Lung microvascular endothelial cell (primary cell): ENCODE measurements at places on chromosomes 7 and 10.
A peak's percentile ranks its signal among the peaks of the same experiment; 100 is the strongest.

GRCh38 chr10:96244354-96244753 is 27.0 kb downstream of the BLNK start:
- DNase-seq = no peak

DNA sequence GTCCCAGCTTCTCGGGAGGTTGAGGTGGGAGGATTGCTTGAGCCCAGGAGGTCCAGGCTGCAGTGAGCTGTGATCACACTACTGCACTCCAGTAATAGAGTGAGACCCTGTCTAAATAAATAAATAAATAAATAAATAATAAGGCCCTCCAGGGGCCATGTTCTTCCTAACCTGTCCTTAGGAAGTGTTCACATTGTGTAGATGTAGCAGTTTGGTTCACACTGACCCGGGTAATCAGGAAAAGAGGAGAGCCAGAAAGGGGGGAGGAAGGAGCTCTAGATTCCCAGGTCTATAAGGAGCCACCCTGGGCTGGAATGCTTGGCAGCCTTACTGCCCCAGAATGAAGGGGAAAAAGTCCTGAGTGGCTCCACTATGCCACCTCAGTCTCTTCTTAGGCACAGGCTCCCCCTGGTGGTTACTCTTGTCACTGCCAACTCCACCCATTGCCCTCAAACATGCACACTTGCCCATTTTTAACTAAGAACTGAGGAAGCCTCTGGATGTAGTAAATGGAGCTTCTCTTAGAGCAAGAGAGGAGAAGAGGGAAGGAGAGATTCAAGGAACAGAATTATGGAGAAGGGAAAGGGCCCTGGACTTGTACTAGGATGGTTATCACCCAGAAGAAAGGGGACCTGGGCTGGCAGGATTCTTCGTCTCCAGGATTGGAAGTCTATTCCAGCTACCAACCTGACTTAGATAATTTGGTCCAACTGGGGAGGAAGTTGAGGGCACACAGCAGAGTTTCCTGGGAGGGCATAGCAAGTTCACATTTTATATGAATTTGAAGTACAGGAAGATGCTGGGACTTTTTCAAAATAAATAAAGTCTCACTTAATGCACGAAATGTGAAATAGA is 7.8 kb downstream of the HPS6 start:
- DNase-seq = peak; percentile 82

GRCh38 chr7:75559355-75559975 is 67.3 kb downstream of the SPDYE5 start:
- DNase-seq = no peak

- DNase-seq = no peak
These were observed 24.5 kb downstream of the UMAD1 start for GRCh38 chr7:7665031-7665430.

GRCh38 chr7:157609516-157609915 is 272.7 kb downstream of the DNAJB6 start:
- no peak for DNase-seq

- no peak for DNase-seq
These were observed 5.9 kb upstream of the MYPN start for GRCh38 chr10:68103261-68103878.

DNA sequence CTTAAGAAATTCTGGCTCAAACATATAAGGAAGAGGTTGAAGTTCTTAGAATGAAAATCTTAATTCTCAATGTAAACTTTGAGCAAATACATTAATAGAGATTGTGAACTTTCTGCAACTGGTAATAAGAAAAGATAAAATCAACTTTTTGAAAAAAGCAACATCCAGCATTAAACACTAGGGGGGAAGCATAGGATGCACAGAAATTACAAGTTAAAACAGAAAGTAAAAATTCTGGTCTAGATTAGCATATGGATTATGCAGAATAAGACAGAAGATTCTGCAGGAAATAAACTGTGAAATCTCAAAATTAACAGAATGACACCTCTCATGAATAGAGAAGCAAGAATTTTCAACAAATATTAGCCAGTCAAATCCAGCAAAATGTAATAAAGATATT is 38.0 kb upstream of the CAV2 start:
- no peak for DNase-seq

- no peak for DNase-seq
These were observed 153.1 kb downstream of the ZNF365 start for GRCh38 chr10:62527019-62527827.

DNA sequence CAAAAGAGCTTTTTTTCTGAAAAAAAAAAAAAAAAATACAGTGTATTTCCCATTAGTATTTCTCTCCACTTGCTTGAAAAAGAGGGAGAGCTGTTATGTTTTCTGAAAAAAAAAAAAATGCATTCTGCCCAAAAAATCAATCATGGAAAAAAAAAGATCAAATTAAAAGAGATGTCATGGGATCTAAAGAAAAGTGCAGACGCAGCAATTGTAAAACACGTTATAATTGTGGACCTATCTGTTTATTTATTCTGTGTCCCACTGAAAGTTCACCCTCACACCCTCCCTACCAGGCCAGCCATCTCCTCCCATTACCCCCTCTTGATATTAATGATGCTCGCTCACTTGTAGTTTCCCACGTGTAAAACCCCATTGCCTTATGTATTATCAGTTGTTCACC is 674.0 kb upstream of the C7orf33 start:
- DNase-seq = no peak

GRCh38 chr10:132743925-132744490 is 41.9 kb downstream of the NKX6-2 start:
- no peak for DNase-seq

GRCh38 chr10:53102424-53102823 is 329.8 kb upstream of the MBL2 start:
- no peak for DNase-seq

- DNase-seq = no peak
These were observed 76.9 kb downstream of the CYP51A1 start for GRCh38 chr7:92057375-92057774.

GRCh38 chr10:124626759-124627380 is 117.3 kb downstream of the FAM53B start:
- DNase-seq = no peak

DNA sequence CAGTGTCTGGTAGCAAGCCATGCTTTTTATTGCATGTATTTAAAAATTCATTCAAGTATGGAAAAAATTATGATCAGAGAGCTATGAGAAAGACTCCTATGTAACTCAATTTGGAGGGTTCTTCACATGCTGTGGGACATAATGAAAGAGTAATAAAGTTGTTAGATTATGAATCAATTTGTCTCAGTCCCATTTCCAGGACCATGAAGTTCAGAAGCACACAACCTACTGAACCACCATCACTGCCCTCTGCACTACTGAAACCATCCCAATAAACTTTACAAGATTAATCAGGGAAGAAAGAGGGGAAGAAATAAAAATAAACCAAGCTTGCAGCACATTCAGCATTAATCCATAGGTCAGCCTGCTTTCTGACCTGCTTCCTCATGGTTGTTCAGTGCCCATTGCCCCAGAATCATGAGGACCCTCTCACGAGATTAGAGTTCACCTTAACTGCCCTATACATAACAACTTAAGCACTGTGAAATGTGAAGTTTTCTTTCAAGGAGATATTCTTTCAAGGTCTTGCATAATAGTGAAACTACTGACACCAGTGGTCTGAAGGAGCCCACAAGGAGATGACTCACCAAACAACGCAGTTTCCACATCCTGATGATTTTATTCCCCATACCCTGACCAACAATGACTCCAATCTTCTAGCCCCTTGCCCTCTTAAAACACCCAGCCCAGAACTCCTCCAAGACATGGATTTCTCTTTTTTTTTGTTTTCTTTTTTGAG is 171.5 kb upstream of the ADCY1 start:
- no peak for DNase-seq

DNA sequence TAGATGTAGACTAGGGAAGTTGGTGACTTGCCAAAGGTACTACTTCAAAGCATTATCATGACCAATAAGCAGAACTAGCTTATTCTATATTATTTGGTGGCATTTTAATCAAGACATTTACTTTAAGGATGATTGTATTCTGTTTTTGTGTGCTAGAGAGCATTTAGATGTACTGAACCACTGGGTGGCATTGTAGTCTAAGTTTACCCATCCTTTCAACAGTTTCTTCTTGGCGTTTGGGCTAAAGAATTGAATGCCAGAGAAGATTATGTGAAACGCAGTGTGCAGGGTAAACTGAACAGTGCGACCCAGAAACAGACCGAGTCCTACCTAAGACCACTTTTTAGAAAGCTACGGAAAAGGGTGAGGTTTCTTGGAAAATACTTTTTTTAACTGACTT is 26.8 kb downstream of the PRPF18 start:
- DNase-seq = peak; percentile 71

- DNase-seq = no peak
These were observed 5.7 kb downstream of the PSMG3 start for GRCh38 chr7:1563981-1564602.

DNA sequence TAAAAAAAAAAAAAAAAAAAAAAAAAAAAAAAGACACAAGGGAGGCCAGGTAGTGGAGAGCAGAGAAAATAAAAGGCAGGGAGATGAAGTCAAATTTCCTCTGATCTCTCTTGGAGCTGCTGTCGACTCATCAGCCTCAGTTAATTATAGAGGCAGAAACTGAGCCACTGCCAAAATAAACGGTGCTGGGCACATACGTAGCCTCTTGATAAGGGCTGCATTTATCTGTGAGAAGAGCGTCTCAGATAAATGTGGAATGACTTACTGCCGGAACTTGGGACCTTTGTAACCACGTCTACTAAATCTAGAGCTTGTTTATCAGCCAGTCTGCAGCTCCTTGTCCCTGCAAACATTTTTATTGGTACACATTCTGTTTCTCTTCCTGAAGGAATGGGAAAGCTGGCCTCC is 162.3 kb downstream of the BAMBI start:
- no peak for DNase-seq

GRCh38 chr7:149490083-149490760 is 7.4 kb downstream of the ZNF746 start:
- DNase-seq = no peak

DNA sequence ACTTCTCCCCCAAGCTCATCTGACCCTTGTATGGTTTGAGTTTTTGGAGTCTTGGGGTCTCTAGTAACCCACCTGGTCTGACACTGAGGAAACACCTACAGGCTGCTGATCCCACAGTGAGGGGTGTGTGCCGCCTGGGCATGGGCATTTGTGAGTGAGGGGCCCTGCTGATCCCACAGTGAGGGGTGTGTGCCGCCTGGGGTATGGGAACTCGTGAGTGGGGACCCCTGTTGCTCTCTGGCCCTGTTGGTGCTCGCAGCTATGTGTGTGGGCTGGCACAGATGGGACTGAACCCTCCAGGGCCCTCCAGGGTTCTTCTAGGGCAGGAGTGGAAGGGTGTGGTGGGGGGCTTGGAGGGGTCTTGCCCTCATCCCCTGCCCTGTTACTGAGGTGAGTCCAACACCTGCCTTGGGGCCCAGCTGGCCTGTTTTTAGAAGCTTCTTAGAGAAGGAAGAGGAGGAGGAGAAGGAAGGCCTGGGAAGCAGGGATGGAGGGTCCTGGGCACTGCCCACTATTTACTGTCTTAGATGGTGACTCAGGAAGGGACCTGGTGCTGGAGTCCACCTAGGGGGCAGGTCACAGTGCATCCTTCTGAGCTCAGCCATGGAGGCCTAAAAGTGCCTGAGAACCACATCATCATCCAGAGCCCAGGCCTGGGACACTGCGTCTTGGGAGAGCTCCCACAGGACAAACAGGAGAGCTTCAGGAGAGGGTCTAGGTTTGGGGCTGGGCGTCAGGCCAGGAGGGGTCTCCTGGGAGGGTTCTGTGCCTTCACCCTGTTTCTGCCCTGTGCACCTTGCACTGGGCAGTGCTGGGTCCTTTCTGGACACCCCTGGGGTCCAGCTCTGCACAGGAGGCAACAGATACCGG is 36.2 kb upstream of the ZNF716 start:
- DNase-seq = no peak

GRCh38 chr10:111739874-111740139 is 443.8 kb downstream of the GPAM start:
- DNase-seq = no peak

- no peak for DNase-seq
These were observed 33.2 kb downstream of the DGKI start for GRCh38 chr7:137813541-137813940.

DNA sequence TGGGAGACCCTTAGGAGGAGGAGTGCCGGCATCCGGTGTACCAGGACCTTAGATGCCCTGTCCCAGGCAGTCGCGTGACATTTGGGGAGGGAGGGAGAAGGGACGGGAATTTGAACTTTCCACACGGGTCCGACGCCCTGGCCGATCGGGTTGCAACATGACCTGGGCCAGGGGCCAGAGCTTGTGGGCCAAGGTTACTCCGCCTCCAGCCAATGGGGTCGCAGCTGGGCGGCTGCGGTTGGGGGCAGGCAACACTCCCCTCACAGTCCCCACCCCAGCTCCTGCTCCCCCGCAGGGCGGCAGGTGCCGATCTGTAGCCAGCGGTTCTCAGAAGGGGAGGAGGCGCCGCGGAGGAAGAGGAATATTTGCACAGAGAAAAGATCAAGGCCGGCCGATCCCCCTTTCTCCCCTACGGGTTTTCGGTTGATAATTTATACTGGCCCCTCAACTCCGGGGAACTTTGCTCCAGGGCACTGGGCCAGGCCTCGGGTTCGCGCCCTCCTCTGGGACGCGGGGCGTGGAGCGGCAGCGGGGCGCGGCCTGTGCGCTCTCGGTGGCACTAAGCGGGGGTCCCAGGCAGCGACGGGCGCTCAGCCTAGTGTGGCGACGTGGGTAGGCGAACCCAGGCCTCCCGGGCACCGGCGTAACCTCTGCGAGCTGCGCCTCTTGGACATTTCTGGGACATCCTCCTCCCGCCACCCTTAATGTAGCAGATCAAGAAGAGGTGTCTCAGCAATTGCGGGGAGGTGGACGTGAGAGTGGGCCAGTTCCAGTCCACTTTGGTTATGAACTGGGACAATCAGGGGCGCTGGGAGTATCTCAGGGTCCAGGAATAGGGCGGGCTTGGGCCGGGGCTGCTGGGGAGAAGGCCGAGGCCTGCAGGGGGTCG is 1.2 kb downstream of the MLXIPL start:
- DNase-seq = no peak

DNA sequence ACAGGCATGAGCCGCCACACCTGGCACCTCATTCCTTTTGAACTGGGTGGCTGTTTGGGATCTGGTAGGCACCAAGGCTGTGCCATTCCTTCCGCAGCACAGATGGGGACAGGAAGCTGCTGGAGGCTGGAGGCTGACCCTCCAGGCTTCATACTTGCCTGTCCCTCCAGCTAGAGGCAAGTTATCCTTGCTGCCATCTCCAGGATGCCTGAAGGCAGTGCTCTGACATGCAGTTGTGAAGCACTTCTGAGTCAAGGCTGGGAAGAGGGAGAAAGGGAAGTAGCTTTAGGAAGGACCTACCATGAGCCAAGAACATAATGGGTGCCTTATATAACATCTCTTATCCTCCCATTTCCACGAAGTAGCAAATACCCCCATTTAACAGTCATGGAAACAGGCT is 9.5 kb downstream of the MARVELD1 start:
- no peak for DNase-seq

GRCh38 chr7:132488634-132489302 is 87.5 kb downstream of the PLXNA4 start:
- DNase-seq = no peak

DNA sequence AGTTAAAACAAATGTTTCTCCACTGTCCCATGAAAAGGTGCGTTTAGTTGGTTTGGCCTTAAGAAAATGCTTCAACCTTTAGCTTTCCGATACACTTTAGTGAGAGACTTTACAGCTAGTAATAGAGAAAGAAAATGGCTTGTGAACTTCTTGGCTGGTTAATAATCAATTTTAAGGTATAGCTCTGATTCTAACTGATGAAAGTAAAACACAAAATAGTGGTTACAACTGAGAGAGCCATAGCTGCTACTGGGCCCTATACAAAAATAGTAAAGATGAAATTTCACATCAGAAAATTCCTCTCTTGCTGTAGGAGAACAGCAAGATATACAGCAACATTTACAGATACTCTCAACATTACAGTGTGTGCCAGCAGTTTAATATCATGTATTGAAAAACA is 371.4 kb downstream of the PHTF2 start:
- no peak for DNase-seq

GRCh38 chr10:68052463-68052862 is 22.6 kb downstream of the HERC4 start:
- DNase-seq = peak; percentile 30
